ENCODE measurements at places on chromosomes 2 and 18. TPM values are rescaled to one million over a fixed set of nuclear protein-coding genes. Genes with fewer than 3 reads are reported as not detected.

MATN3 gene
- 2.7 TPM for polyA plus RNA-seq

CAPN13 gene
- polyA plus RNA-seq: 7.8 TPM

MIB1 gene
- 4.5 TPM for polyA plus RNA-seq

ANKRD30BL gene
- polyA plus RNA-seq: not detected

CYB5A gene
- 408 TPM for polyA plus RNA-seq

SRD5A2 gene
- 1.8 TPM for polyA plus RNA-seq

GALNT5 gene
- 4.8 TPM for polyA plus RNA-seq

AQP12B gene
- not detected for polyA plus RNA-seq

HOXD8 gene
- polyA plus RNA-seq: 0.85 TPM

- DNase-seq: no peak
These were observed 126.0 kb downstream of the ZNF236 start for GRCh38 chr18:76948345-76948744.

- no peak for DNase-seq
These were observed 69.3 kb downstream of the GATA6 start for GRCh38 chr18:22238681-22239080.

DNA sequence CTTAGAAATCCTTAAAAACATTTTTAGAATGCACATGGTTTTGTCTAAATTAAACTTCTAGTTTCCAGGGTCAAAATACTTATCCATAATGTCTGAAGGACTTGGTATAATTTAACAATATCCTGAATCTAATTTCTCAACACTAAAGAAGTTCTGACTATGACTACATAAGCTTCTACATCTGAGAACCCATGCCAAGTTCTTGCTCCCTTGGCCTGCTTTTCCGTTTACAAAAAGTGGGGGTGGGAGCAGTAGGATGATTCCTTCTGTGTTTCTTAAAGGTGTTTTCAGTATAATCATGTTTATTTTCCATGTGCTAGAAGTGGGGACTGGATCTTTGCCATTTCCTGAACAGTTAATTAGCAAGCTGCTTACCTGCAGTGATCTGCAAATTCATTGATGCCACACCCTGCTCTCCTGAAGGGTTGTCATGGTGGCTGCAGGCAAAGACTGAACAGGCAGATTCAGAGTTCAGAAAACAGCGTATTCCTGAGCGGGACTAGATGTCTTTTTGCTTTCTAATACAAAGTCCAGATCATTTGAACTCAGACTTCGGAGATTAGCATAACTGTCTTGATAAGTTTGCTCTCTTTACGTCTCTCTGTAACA lies 36.2 kb downstream of the ADNP2 start:
- DNase-seq: peak; percentile 38

DNA sequence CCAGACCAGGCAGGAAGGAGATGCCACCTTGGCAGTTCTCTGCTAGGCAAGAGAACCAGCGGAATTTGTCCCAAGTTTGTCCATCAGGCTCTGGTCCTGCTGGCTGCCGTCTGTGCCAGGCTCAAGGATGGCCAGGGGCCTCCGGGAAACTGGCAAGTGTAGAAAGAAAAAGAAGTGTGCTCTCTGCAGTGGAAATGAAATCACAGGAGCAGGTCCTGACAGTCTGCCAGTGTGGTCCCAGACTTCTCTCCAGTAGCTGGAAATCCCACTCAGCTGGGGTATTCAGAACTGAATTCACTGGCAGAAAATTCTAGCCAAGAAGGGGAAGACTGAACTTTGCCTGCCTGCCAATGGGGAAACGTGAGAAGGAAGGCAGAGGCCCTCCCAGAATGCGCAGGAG lies 91.0 kb downstream of the STPG4 start:
- DNase-seq: no peak

- DNase-seq: no peak
These were observed 34.2 kb downstream of the NDUFA10 start for GRCh38 chr2:239990966-239991365.

- no peak for DNase-seq
These were observed 17.7 kb upstream of the ICOS start for GRCh38 chr2:203918839-203919238.

- DNase-seq: peak; percentile 81
These were observed 22.9 kb upstream of the NCKAP5 start for GRCh38 chr2:133591164-133591563.

GRCh38 chr18:58492891-58493469 lies 135.9 kb downstream of the ALPK2 start:
- no peak for DNase-seq

DNA sequence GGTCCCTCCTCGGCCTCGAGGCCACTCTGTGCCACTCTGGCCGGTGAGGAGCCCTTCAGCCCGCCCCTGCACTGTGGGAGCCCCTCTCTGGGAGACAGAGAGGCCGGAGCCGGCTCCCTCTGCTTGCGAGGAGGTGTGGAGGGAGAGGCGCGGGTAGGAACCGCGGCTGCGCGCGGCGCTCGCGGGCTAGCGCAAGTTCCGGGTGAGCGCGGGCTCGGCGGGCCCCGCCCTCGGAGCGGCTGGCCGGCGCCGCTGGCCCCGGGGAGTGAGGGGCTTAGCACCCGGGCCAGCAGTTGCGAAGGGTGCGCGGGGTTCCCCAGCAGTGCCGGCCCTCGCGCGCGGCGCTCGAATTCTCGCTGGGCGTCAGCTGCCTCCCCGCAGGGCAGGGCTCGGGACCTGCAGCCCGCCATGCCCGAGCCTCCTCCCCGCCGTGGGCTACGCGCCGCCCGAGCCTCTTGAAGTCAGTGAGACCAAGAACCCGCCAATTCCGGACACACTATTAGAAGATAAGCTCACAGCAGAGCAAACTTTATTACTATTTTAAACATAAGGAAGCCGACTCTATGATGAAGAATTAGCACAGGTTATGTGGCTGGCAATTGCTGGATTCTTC lies 825.8 kb upstream of the FANCL start:
- no peak for DNase-seq

GRCh38 chr2:120539424-120539936 lies 193.5 kb downstream of the INHBB start:
- DNase-seq: no peak

DNA sequence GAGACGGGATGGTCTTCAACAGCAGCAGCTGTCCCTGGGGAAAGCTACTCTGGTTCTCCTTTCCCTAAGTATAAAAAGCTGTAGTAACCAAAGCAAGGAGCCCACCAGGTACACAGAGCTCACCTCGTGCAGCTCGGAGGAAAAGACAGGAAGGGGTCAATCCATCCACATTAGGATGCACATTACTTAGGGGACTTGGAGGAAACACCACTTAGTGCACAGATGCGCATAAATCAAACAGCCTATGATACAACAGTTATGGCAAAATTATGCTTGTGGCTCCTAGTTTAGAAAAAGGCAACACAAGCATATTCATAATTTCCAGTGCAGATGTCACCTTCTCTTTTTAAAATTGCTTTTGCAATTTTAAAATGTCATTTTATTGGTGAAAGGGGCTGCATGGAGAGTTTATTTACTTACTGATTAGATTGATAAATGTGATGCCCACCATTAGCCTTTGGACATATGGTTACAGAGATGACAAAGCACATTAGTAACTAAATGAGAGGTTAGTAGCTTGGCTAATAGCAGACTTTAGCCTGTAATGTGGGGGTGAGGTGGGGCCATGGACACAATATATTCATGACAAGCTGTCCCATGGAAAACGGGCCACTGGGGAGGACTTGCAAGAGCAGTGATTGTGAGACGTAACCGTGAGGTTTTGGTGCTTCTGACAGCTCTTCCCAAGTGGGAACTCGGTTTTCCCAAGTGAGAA lies 199.8 kb downstream of the MYT1L start:
- no peak for DNase-seq

GRCh38 chr2:33307659-33308270 lies 168.7 kb upstream of the RASGRP3 start:
- no peak for DNase-seq

DNA sequence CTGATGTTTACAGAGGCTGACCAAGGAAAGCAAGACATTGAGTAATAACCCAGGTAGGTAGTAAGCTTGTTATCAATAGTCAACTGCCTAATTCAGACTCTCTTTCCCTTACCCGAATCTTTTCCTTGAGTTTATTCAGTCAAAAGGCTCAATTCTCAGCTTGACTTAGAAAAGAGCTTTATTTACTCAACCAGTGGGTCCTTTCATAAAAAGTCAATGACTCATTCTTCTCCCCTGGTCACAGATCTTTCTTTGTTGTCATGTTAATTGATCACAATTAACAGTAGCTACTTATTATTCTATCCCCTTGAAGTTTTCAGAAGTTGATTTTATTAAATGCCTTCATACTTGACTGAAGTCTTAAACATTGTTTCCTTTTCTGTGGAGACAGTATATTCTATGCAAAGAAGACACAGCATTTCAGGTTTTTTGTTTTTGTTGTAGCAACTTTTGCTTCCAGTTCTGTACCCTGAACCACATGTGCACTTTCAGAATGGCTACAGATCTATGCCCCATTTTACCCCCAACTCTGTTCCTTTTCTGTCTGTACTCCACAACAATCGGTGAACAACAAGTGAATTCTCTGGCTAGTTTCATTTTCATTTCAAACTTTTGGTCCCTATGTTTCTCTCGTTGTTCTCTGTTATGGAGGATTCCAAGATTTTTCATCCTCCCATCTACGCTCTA lies 428.3 kb downstream of the NCKAP5 start:
- no peak for DNase-seq

GRCh38 chr2:118535171-118535817 lies 312.2 kb downstream of the EN1 start:
- DNase-seq: no peak

GRCh38 chr2:57516698-57517340 lies 529.8 kb upstream of the VRK2 start:
- peak; percentile 63 for DNase-seq
